ENCODE measurements at places on chromosomes 2 and 18.

DNA sequence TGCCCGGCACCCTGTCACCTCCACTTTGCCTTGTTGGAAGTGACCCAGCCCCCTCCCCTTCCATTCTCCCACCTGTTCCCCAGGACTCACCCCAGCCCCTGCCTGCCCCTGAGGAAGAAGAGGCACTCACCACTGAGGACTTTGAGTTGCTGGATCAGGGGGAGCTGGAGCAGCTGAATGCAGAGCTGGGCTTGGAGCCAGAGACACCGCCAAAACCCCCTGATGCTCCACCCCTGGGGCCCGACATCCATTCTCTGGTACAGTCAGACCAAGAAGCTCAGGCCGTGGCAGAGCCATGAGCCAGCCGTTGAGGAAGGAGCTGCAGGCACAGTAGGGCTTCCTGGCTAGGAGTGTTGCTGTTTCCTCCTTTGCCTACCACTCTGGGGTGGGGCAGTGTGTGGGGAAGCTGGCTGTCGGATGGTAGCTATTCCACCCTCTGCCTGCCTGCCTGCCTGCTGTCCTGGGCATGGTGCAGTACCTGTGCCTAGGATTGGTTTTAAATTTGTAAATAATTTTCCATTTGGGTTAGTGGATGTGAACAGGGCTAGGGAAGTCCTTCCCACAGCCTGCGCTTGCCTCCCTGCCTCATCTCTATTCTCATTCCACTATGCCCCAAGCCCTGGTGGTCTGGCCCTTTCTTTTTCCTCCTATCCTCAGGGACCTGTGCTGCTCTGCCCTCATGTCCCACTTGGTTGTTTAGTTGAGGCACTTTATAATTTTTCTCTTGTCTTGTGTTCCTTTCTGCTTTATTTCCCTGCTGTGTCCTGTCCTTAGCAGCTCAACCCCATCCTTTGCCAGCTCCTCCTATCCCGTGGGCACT, 4.5 kb downstream of the RETREG2 start:
- DNase-seq, result no peak

DNA sequence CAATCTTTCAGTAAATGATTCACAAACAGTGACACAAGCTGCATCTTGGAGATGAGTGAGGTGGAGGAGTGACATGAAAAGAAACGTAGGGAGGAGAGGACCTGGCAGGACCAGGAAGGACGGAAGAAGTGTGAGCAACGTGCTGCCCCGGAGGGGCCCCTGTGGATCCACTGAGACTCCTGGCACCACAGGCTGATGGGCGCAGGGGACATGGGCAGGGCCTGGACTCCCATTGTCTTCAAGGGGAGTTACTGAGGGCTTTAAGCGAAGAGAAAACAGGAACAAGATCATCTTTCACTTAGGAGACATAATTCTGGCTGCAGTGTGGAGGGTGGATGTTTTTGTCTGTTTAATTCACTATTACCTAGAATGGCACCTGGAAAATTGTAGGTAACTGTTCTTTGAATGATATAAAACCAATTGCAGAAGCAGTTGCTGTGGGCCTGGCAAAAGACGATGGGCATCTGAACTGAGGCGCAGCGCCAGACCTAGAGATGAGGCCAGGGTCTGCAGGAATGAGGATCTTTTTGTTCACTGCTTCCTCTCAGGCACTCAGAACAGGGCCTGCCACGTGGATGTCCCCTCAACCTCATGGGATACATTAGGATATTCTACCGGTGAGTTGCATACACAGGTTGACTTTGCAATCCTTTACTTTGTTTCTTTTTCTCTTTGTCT, 156.4 kb downstream of the TMEM18 start:
- no peak for DNase-seq

- no peak for DNase-seq
These were observed 5.2 kb downstream of the SCTR start for GRCh38 chr2:119519057-119519408.

GRCh38 chr2:147345246-147345645, 499.6 kb upstream of the ACVR2A start:
- no peak for DNase-seq

- DNase-seq, result no peak
These were observed 34.7 kb downstream of the MYT1L start for GRCh38 chr2:2296400-2296799.

- no peak for DNase-seq
These were observed 263.6 kb downstream of the AFF3 start for GRCh38 chr2:99878581-99879350.

GRCh38 chr2:159362094-159362493, 75.6 kb upstream of the WDSUB1 start:
- no peak for DNase-seq

DNA sequence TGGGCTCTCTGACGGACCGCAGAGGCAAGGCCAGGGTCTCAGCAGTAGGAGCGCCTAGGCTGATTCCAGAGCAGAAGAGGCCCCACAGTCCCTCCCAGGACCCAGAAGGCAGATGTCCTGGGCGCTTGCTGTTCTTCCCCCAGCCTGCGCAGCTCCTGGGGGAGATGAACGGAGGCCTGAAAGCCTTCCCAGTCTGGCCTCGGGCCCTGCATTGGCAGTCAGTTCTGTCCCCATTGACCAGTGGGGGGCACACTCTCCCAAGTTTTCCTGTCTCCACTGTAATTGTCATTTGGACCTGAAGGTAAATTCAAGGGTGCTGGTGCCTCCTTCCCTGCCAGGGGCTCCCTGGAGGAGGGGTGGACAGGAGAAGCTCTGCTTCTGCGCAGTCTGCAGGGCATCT, 345.7 kb downstream of the CYP26B1 start:
- DNase-seq, result no peak

DNA sequence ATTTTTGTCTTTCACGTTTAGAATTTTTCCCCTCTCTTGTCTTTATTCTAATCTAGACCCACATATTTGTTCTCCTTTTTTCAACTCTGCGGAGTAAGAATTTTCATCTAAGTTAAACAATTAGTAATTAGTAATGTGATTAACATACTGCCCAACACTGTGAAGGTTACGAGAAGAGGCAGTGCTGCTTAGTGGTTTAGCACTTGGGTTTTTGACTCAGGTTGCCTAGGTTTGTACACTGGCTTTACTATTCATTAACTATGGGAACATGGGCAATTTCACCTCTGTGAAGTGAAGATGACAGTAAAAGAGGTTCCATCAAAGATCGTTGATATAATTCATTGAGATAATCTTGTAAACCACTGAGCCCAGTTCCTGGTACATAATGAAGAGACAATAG, 82.2 kb upstream of the PNPT1 start:
- DNase-seq, result no peak

GRCh38 chr2:148979919-148980277, 58.6 kb upstream of the LYPD6B start:
- no peak for DNase-seq

GRCh38 chr2:128208023-128208422, 110.6 kb downstream of the HS6ST1 start:
- no peak for DNase-seq

- no peak for DNase-seq
These were observed 77.7 kb downstream of the GDF7 start for GRCh38 chr2:20744366-20745335.

- DNase-seq, result no peak
These were observed 92.3 kb downstream of the OSBPL6 start for GRCh38 chr2:178286636-178287035.

- DNase-seq, result peak; percentile 31
These were observed 70.8 kb upstream of the SMAD7 start for GRCh38 chr18:49021433-49022129.

DNA sequence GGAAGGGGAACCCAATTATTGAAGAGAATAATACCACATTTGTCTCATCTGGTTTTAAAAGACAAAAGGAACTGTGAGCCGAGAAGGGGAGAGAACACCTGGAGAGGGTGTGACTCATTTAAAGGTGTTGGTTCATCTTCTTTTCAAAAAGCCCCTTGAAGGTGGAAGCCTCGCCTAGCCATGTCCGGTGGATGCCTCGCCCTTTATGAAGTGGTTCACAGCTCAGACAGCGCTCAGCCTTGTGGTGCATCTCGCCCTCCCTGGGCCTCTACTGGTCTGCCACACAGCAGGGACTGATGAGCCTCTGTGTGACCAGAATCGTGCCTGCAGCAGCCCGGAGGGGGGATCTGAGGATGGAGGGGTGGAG, 290.0 kb upstream of the CXCR4 start:
- no peak for DNase-seq

DNA sequence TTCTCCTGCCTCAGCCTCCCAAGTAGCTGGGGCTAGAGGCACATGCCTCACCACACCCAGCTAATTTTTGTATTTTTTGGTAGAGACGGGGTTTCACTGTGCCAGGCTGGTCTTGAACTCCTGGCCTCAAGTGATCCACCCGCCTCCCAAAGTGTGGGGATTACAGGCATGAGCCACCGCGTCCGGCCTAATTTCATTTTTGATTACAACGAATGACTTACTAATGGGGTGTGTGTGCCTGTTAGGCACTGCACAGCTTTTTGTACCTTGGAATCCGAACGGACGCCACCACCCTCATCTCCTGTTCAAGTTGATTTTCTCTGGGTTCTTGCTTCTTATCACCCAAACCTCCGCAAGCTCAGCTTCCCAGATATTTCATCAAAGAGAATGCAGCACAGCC, 17.2 kb downstream of the PTMA start:
- DNase-seq, result no peak

GRCh38 chr2:127428815-127429109, 10.5 kb downstream of the PROC start:
- DNase-seq, result no peak

DNA sequence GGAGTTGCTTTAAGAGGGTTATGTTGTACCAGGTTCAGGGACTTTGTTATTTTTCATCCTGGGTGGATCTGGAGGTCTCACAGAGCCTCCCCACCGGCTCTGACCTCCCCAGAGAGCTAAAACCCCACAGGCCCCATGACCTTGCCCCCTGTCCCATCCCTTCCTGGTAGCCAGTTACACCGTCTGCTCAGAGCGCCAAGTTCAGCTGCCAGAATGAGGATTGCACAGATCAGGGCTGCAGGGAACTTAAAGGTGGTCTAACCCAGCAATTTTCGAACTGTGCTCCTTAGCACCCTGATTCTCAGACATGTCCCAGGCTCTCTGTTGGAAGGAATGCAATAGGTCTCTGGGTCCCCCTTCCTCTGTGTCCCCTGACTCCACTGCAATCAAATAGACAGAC, 32.1 kb downstream of the ATOH8 start:
- DNase-seq, result no peak

DNA sequence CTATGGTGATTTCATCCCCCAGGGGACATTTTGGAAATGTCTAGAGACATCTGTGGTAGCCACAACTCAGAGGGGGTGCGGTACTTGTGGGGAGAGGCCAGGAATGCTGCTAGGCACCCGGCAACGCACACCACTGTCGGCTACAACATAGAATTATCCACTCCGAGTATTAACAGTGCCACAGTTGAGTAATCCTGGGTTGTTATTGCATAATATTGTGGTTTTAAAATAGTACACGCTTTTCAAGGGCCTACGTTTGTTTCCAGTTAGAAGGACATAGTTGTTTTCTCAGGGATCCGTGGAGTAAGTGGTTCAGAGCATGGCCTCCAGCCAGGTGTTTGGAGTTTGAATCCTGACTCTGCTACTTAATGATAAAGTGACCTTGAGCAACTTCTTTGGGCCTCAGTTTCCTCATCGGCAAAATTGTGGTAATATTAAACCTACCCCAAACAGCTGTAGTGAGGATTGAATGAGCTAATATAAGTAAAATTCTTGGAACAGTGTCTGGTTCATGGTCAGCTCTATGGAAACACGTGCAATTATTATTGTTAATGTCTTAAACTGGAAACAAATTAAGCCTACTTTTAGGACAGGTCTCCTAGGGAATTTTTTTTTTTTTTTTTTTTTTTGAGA, 24.5 kb downstream of the CYP27A1 start:
- peak; percentile 4 for DNase-seq

- no peak for DNase-seq
These were observed 390.3 kb downstream of the NRXN1 start for GRCh38 chr2:50641633-50642032.

DNA sequence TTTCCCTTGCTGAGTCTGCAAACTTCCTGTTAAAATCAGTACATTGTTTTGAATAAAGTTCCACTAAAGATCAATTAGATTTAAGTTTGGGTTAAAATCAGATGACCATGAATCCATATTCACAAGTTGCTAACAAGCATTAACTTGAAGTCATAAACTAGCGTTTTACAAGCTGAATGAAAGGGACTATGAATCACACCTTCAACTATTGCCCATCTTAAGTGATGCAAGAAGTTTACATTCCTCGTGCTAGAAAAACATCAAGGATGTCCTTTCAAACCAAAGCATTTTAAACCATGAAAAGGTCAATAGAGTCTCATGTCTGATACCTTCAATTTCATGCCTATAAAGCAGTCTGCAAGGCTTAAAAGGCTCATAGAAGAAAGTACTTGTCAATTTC, 257.2 kb upstream of the SYT4 start:
- DNase-seq, result no peak

DNA sequence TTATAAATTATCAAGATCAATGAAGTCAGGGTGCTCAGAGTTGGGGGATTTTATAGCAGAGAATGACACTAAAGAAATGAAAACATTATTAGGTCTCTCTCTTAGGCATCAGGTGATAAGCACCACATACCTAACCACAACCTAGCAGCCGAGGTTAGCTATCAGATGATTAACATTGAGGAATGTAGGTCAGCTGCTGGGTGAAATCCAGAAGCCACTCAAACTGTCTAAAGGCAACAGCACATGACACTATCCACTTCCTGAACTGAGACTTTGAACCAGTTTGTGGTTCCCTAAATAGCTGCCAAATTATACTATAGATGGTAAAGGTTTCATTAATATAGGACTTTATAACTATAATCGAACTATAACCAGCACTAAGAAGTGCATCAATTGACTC, 4.7 kb downstream of the EPG5 start:
- peak; percentile 77 for DNase-seq

GRCh38 chr18:79210002-79210910, 141.1 kb downstream of the ATP9B start:
- DNase-seq, result no peak

DNA sequence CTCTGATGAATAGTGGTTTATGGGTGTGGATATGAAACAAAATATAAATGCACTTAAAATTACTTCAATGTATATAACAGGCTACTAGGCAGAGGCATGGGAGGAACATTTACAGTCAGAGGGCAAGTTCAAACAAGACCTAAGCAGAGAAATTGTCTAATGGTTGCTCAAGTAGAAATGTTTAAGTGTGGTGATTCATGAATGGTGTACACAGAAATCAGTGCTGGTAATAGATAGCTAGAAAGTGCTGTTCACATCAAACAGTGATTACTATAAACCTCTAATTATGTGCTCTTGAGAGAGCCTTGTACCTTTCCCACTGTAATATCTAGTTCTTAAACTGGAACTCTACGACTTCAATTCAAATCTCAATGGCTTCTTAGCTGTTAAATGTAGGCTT, 485.1 kb downstream of the NRXN1 start:
- no peak for DNase-seq

GRCh38 chr2:216222650-216223352, 113.7 kb downstream of the XRCC5 start:
- DNase-seq, result peak; percentile 17
